Activated CD4-positive, alpha-beta T cell treated with anti-CD3 and anti-CD28 coated beads for 36 hours (primary cell): ENCODE measurements at places on chromosomes 11 and 22. TPM values are rescaled to one million over a fixed set of nuclear protein-coding genes. Genes with fewer than 3 reads are reported as not detected.

DNA sequence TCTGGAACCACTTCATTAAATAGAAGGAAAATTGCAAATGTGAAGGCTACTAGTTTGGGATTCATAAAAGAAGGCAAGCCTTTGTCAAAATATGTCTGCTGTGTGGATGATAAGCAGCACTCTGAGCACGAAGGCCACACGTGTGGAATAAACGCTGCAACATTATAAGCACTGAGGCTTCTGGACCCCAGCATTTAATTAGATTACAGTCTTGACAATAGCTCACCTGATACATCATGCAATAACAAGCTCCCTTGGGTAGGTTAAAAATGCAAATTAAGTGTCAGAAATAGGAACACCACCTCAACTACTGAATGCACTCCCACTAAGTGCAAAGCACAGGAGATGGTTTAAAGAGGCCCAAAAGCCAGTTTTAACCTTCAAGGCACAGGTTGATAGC, 179.3 kb downstream of the LARGE1 start:
- no peak for DNase-seq

TMEM25 gene
- 17.4 TPM for total RNA-seq

GRCh38 chr11:83249972-83250593, 36.1 kb downstream of the CCDC90B start:
- DNase-seq = peak; percentile 10

- DNase-seq = peak; percentile 92
Measured at GRCh38 chr11:910589-911030, at the start of gene CHID1. Gene CHID1 (minus strand): TSS chr11:910810. CDS start chr11:904816, 5,994 bp downstream.

GRCh38 chr11:93939084-93939760, 81.9 kb upstream of the HEPHL1 start:
- DNase-seq = no peak

DNA sequence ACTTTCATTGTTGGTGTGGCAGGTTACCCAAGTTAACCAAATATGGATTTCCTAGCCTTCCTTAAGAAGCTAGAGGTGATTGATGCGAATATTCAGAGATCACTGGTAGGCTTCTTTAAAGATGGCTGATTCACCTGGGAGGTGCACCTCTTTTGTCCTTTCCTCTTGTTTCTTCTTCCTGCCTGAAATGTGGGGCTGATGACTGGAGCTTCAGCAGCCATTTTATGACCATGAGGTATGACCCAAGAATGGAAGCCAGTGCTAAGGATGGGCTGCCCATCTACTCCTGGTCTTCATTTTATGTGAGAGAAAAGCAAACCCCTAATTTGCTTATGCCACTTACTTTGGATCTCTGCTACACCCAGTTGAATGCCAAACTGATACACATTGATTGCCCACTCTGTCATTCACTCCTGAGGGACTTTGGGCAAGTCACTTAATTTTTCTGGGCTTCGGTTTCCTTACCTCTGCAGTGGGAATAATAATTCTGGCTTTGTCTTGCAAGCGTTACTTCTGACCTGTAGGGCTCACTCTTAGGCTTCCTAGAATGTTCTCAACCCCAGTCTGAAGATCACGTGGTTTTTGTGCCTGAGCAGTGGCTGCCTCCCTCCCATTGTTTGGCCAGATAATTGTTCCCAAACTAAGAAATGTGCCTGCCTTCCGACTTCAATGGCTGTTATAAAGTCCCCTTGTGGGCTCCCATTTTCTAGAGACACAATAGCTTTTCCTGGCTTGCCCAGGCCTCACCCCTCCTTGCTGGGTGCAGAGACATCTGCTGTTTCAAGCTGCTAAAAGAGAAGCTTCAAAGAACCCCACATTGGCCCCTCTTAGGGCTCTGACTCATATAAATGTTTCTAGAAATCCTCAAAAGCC, 243.1 kb downstream of the ST3GAL4 start:
- DNase-seq = no peak

DNA sequence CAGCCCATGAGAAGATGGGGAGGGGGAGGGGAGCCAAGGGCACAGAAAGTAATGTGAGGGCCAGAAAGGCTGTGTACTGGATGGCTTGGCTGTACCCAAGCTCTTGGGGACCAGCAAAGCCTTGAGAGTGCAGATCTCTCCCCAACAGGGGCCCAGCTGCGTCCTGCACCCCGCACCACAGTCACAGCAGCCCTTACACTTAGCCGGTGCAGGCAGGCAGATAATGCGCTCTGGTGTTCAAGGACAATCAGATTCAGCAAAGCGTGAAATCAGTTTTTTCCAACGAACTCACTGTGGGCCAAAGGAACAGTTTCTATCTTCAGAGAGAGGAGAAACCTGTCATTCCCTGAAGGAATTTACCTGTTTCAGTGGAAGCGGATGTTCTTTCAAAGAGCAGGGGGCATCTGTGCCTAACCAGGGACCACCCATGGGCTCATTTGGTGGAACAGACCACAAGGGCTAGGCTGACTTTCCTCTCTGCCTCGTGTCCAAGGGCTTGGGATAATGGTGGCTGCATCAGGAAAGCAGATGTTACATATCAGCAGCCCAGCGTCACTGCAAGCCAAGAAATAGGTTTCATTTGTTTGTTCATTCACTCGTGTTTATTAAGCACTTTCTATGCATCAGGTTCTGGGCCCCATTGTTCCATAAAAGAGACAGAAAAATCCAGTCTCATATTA, 81.2 kb upstream of the SPON1 start:
- DNase-seq = no peak

TMEM109 gene
- 80.3 TPM for total RNA-seq

OR10G4 gene
- not detected for total RNA-seq

DNA sequence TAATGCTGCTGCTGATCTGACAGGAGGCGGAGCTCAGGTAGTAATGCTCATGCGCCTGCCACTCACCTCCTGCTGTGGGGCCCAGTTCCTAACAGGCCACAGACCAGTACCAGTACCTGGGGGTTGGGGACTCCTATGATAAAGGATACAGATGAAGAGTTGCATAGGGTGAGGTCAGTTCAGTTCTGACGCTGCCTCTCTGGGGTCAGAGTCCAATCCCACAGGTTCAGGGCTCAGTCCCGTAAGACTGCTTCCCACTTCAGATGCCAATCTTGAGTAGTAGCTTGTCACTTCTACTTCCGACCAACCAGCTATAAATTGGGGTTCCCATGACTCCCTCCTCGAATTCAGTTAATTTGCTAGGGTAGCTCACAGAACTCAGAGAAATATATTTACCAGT, 8.6 kb downstream of the ASRGL1 start:
- DNase-seq = no peak

PTPN5 gene
- not detected for total RNA-seq

GRCh38 chr11:64148226-64148916, 17.5 kb downstream of the MACROD1 start:
- DNase-seq = peak; percentile 83

DNA sequence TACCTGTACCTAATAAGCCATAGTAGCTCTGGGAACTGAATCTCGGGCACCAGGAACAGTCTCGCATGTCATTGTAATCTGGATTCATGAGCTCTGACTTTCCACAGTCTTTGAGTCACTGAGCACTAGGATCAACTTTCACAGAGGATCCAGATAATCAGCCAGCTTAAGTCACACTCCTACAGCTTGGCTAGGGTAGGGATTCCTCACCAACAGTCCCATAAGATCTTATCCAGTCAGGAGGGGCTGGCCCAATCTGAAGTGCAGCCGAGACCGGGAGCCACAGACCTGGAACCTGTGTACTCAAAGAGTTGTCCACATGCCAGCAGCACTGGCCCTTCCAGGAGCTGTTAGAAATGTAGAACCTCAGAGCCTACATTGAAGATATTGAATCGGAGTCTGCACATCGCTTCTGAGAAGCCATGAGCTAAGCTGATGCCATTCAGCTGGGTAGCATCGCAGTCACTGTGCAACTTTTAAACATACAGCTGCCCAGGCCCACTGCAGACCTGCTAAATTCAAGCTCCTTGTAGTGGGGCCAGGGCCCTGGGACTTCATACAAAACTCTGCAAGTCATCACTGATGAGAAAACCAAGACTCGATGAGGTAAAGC, 538.8 kb upstream of the B3GAT1 start:
- DNase-seq = no peak

GRCh38 chr11:50075856-50076255, 43.2 kb downstream of the OR4C45 start:
- DNase-seq = no peak
